T-cell (primary cell): ENCODE measurements at places on chromosomes 2 and 18.

- DNase-seq: no peak
Measured at GRCh38 chr2:156396126-156396525, 40.1 kb upstream of the GPD2 start.

DNA sequence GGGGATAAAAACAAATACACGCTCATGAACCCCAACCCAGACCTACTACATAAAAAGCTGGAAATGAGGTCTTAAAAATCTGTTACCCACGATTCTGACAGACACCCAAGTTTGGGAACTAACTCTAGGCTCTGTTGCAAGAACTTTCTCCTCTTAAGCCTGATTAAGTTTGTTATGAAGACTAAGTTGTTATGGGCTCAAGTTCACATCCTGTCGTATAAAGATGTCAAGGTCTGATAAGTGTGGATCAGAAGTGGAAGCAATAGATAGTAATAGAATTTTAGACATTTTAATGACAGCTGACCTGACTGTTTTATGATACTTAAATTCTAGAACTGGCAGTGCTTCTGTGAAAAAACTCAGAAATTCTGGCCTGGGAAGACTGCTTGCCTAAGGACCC lies 43.2 kb downstream of the LPIN2 start:
- no peak for DNase-seq

- no peak for DNase-seq
Measured at GRCh38 chr18:39134255-39134654, 1568.7 kb upstream of the CELF4 start.

- no peak for DNase-seq
Measured at GRCh38 chr2:68974946-68975665, 670 bp downstream of the GKN1 start.

- no peak for DNase-seq
Measured at GRCh38 chr2:201500534-201500933, 49.0 kb downstream of the STRADB start.

GRCh38 chr2:9644603-9645002 lies 13.8 kb upstream of the YWHAQ start:
- no peak for DNase-seq
